ENCODE measurements at places on chromosomes 5 and 9.

DNA sequence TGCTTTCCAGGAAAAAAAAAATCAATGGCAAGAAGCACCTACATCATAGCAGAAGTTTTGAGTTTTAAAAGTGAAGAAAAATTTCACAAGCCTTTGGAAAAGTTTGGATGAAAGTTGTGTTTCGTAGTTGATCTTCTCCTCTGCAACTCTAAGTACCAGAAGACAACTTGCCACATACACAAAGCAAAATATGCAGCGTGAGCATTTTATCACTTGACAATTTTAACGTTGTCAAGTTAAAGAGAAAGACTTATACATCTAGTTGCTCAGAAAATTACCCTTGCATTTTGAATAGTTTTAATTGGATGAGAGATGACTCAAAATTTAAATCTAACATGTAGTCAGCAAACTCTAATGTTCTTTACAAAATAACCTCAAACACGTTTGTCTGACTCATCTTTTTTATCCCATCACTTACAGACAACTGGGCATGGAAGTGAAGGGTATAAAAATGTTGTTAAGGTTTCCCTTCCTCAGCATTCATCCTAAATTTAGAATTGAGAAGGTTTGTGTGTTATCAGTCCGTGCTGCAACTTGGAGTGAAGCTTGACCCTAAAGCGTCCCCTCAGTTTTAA is 213.4 kb downstream of the MARCHF11 start:
- no peak for DNase-seq

GRCh38 chr5:178489271-178489976 is 100.8 kb downstream of the COL23A1 start:
- no peak for DNase-seq

- no peak for DNase-seq
These were observed 229.8 kb upstream of the TARS1 start for GRCh38 chr5:33210978-33211377.

DNA sequence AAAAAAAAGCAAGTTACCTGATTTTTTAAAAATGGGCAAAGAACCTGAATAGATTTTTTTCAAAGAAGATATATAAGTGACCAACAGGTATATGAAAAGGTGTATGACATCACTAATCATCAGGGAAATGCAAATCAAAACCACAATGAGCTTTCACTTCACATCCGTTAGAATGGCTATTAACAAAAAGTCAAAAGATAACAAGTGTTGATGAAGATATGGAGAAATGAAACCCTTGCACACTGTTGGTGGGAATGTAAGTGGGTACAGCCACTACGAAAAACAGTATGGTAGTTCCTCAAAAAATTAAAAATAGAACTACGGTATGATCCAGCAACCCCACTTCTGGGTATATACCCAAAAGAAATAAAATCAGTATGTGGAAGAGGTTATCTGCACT is 134.8 kb downstream of the UGCG start:
- DNase-seq, result no peak

GRCh38 chr9:127697575-127697974 is 9.2 kb upstream of the CFAP157 start:
- DNase-seq, result no peak

GRCh38 chr9:121634329-121635261 is 16.8 kb upstream of the DAB2IP start:
- DNase-seq, result no peak

GRCh38 chr9:2241461-2241835 is 226.3 kb downstream of the SMARCA2 start:
- no peak for DNase-seq

- DNase-seq, result no peak
These were observed 157.4 kb upstream of the OTULINL start for GRCh38 chr5:14424011-14424685.

- DNase-seq, result no peak
These were observed 224.1 kb downstream of the CACNA1B start for GRCh38 chr9:138101444-138102234.

DNA sequence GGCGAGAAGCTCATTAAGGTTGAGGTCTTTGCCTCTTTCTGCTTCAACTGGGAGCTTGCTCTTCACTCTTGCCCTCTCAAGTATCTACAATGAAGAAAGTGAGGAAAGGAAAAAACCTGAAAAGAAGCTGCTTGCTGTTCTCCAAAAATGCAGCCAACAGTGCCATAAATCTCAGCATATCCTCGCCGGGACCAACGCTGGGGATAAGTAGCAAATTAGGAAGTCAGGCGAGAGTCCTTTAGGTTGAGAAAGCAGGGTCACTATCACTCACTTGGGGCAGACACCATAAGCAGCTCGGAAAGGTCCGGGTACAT is 399 bp downstream of the NUP155 start:
- DNase-seq, result no peak

DNA sequence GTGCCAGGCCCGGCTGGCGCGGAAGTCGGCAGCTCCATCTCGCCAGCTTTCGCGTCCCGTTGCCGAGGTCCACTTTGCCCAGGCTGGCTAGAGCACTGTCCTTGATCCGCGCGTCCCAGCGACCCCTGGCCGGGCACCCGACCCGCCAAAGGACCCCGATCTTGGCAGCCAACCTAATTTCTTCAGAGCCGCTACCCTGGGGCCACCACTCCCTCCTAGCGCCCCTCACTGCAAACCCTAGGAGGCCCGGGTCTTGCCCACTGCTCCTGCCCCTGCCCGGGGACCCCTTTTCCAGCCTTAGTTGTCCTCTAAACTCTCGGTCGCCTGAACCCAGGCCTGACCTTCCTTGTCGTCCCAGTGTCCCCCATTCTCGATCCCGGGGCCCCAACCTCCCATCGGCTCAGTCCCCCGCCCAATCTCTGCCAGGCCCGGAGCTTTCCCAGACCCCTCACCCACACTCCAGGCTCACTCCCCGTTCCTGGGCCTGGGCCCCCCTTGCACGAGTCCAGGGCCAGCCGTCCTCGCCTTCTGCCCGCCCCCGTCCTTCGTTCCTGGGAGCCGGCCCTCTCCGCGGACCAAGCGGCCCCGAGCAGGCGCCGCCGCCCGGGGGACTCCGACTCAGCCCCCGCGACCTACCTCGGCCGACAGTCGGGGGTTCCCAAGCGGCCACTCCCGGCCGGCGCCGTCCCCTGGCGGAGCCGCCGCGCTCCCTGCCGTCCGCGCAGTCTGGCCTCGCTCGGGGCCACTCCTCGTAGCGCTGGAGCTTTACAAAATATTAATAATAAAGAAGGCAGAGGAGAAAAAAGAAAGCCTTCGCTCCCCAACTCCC is 701 bp upstream of the LMX1B start:
- no peak for DNase-seq

GRCh38 chr5:5705010-5705409 is 282.5 kb downstream of the ICE1 start:
- no peak for DNase-seq

GRCh38 chr9:36399980-36400331 is at the start of gene RNF38:
Gene RNF38 (minus strand): TSS chr9:36400269. CDS start chr9:36400108, 161 bp downstream.
- peak; percentile 63 for DNase-seq

- DNase-seq, result no peak
These were observed 29.2 kb downstream of the SUSD1 start for GRCh38 chr9:112145886-112146285.

GRCh38 chr5:79613549-79613948 is 1.3 kb downstream of the TENT2 start:
- no peak for DNase-seq

Measured in effector CD4-positive, alpha-beta T cell (primary cell).